ENCODE measurements at places on chromosomes 12 and 14.

- no peak for DNase-seq
Observed at GRCh38 chr12:57628280-57629191, 4.5 kb downstream of the B4GALNT1 start.

DNA sequence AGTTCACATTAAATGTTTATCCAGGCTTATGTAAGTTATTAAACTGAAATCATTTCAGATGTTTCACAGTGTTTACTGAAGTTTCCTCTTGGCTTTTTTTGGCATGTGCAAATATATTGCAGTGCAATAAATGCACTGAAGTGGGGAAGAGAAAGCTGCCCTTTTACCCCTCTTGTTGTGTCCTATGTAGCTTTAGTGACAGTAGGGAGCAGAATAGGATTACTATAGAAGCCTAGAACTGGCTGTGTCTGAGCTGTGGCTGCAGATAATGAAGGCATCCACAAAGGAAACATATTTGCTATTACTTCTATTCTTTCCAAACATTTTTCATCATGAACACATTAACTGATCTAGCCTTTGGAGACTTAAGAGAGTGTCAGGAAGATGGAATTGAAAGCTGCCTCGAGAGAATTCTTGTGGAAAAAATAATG, 24.1 kb upstream of the CNTN1 start:
- DNase-seq = no peak

GRCh38 chr14:64671591-64671990, 32.6 kb upstream of the PLEKHG3 start:
- DNase-seq = peak; percentile 76

DNA sequence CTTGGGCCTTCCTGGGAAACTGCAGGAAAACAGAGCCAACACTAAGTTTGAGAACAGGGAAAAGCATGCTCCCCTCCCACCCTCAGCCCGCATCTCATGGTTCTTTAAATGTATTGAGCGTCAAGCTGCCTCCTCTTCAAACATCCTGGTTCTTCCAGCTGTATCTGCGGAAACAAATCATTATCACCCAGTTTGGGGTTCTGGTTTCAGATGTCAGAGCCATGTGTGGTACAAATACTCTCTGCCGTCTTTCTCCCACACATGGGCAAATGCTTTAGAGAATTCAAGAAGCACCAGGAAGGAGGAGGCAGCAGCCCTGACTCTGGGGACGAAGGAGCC, 29.1 kb downstream of the JDP2 start:
- no peak for DNase-seq

DNA sequence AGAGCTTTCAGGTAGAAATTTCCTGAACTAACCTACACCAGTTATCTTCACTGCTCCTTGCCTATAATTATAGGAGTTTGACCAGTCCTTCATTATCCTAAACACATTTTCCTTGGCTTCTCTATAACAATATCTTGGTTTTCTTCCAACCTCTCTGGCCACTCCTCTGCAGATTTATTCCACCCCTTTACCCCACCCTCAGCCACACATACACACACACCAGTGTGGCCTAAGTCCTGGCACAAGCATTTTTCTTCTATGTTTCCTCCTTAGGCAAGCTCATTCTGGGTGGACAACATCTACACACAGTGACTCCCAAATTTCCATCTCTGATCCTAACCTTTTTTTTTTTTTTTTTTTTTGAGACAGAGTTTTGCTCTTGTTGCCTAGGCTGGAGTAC, 25.1 kb downstream of the CDK17 start:
- no peak for DNase-seq

- no peak for DNase-seq
Observed at GRCh38 chr12:910416-910815, 39.1 kb downstream of the RAD52 start.

GRCh38 chr12:120439646-120440247, 1.8 kb downstream of the COX6A1 start:
- DNase-seq = peak; percentile 85

DNA sequence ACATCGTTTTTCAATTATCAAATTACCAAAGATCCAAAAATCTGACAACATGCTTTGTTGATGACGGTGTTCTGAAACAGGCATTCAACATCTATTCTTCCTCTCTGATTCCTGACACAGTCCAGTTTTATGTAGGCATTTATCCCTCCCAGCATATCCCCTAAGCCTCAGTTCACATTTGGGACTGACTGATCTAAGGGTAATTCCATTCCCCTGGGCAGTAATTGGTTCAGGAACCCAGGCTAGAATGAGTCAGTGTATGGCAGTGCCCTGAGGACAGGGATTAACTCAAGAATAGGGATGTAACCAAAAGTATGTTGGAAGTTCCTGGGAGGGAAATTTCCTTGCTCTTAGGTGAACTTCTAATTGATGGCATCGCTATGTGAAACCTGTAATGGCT, 10.3 kb upstream of the PCNX1 start:
- no peak for DNase-seq

DNA sequence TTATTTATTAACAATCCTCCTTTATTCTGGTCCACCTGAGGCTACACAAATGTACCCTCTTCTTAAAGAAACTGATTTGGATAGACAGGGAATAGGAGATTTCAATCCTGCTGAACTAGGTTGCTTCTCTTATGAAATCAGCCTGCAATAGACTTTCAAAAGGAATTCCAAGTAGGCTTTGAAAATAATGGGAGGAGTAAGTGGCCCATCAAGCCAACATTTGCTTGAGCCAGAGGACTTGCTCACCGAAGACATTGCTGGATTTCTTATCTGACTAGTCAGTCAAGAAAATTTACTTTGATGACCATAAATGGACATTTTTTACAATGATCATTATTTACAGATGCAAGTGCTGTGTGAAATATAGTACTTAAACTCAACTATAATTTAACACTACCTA, 82.8 kb upstream of the RASSF8 start:
- DNase-seq = no peak

GRCh38 chr12:132610051-132610759, at the start of gene LRCOL1:
Gene LRCOL1 (minus strand): TSS chr12:132610582. CDS start chr12:132606251, 4,331 bp downstream.
- DNase-seq = no peak

- no peak for DNase-seq
Observed at GRCh38 chr12:77494296-77494695, 336.4 kb upstream of the NAV3 start.

DNA sequence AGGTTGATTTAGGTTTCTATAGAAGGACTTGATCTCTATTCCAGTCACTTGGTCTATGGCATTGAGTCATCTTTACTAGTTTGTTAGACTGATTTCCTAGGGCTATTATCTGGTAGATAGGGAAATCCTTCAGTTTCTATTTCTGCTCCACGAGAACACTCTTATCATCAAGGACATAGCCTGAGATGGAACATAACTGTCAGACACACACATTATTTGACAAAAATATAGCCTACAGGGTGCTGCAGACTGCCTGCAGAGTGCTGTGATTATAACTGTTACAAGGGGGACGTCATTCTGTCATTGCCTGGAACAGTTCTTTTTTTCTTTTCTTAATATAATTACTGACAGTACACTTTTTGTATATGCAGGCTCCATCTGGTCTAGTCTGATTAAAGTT, 82.0 kb downstream of the TMEM117 start:
- no peak for DNase-seq

DNA sequence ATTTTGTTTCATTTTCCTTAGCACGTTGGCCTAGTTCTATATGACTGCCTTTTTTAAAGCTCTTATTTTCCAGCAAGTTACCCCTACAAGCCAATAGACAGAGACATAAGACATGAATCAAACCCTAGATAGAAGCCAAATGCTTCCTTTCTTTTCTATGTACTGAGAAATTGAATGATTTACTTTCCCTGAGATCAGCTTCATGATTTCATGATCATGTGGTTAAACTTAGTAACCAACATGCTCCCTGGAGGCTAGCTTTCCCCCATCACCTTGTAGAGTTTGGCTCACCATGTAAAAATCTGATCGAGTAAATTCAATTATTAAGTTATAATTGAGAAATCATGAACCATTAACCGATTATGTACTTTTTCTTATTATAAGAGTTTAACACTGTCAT, 148.1 kb upstream of the LRIG3 start:
- DNase-seq = no peak

DNA sequence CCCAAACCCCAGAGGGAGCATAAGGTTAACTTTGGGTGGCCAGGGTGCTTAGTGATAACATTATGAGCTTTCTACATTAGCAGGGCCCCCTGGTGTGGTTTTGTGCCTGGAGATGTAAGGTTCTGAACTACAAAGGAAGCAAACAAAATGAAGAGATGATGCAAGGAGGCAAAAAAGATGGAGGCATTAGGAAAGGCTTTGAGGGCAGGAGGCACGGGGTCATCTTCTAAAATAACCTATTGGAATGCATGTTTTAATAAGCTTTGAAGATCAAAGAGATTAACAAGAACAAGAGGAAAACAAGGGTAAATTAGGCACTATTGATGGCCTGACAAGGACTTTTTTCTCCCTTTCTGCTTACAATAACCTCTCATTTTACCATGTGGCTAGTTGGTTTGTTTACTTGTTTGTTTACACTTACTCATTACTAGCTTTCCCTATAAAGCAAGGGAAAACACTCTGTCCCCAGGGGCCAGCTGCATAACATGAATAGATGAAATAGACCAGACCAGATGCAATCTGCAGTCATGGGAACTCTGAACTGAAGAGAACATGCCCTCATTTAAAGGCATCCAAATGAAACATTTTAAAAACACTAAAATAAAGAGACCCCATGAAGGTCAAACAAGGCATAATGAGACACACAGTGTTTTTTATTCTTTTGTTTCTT, 390.3 kb downstream of the DIO2 start:
- DNase-seq = no peak

DNA sequence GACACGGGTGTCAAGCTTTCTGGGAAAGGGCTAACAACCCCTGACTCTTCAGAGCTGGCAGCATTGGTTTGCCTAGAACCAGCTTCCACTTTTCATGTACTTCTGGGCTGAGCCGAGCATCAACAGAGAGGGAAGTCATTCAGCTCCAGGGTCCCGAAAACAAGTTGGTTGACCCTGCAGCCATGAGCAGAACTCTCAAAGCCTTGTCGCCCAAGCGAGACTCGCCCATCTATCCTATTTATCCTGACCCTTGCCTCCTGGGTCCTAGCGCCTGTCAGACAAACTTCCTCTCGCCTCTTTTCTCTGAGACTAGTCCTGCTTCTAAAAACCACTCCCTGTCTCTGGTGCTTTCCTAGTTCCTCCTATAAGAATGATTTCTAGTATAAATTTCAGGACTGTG, 47.9 kb downstream of the ASCL4 start:
- DNase-seq = no peak

- no peak for DNase-seq
Observed at GRCh38 chr14:59265808-59266207, 77.3 kb downstream of the DAAM1 start.

DNA sequence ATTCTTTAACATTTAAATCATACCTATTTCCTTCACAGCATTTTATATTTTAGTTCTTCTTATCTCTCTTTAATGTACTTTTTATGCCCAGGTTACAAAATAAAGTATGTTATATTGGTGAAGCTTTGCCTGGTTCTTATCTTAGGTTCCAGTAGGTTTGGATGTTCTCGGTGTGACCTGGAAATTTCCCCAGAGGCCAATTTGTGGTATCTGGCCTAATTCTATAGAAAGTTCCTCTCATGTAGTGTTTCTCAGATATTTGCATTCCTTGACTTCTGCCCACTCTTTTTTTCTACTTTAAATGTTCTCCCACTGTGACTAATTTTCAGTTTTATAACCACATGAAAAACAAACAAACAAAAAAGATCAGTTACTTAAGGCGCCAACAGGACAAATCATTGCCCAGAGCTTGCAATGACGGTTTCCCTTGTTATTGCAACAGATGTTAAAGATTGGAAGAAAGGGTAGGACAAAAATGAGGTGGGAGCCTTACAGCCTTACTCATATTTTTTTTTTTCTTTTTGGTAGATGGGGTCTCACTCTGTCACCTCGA, 41.2 kb upstream of the PPM1H start:
- DNase-seq = no peak

All from CD4-positive, alpha-beta T cell treated with Interleukin-10 for 1 hour (primary cell).